Transverse colon (tissue), 4 donors: ENCODE measurements at places on chromosomes 3 and 15. TPM values are rescaled to one million over a fixed set of nuclear protein-coding genes. Genes with fewer than 3 reads are reported as not detected.

PPARG gene
- total RNA-seq = 146 TPM

- no peak overlapping the region for H3K27ac ChIP-seq
- H3K27me3 ChIP-seq = no peaks in the 10 kb centered on the region
- no peak for DNase-seq
- H3K4me3 ChIP-seq = no peak overlapping the region
- H3K36me3 ChIP-seq = no peaks in the 10 kb centered on the region
Observed at GRCh38 chr3:147589016-147589415, 179.9 kb downstream of the ZIC1 start.

- no peak overlapping the region for H3K4me3 ChIP-seq
- peaks cover 37% of the 10 kb centered on the region for H3K27me3 ChIP-seq
- H3K4me1 ChIP-seq = peaks cover 6% of the 10 kb centered on the region
- no peak overlapping the region for H3K27ac ChIP-seq
- DNase-seq = no peak
Observed at GRCh38 chr3:13077431-13078162, 4.4 kb upstream of the IQSEC1 start.

- H3K4me1 ChIP-seq = peaks cover 21% of the 10 kb centered on the region
- DNase-seq = no peak
- H3K36me3 ChIP-seq = no peaks in the 10 kb centered on the region
- H3K27me3 ChIP-seq = no peaks in the 10 kb centered on the region
Observed at GRCh38 chr3:188233320-188233719, 79.4 kb downstream of the LPP start.

DNA sequence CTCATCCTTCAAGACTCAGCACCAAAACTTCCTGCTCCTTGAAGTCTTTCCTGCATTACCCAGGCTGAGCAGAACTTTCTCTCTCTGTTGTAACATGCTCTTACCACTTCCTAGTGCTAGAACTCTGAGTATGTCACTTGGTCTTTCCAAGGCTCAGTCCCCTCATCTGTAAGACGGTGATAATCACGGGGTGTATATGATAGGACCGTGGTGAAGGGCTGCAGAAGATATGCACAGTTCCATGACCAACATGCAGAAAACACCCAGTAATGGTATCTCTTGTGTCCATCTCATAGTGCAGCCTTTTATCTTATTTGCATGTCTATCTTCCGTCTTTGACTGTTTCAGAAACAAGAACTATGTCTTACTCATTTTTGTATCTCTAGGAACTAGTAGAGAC lies 154.5 kb downstream of the ZNF621 start:
- H3K27me3 ChIP-seq = no peaks in the 10 kb centered on the region
- H3K4me1 ChIP-seq = no peaks in the 10 kb centered on the region
- no peak overlapping the region for H3K4me3 ChIP-seq
- no peaks in the 10 kb centered on the region for H3K36me3 ChIP-seq
- DNase-seq = no peak

NUSAP1 gene
- 5.0 TPM for total RNA-seq

GRCh38 chr3:44039006-44039405 lies 202.7 kb upstream of the TOPAZ1 start:
- H3K27ac ChIP-seq = no peak overlapping the region
- DNase-seq = no peak
- H3K4me1 ChIP-seq = no peaks in the 10 kb centered on the region
- H3K27me3 ChIP-seq = peaks cover 2% of the 10 kb centered on the region

MASP1 gene
- 8.7 TPM for total RNA-seq

DNA sequence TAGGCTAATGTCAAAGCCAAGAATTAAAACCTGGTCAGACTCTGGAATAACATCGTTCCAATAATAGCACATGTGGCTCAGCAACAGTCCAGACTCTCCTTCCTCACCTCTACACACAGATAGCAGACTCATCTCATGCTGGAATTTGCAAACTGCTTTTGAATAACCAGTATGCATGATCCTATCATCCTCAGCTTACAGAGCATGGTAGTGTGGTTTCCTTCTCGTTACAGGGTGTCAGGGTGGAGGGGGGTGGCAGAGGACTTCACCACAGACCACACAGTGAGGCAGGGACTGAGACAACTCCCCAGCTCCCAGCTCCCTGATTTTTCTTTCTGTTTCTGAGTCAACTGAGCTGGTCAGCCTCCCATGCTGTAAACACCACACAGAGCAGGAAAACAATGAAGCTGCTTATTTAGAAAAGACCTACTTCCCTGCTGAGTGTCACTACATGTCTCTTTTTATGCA lies 101.6 kb downstream of the RPL22L1 start:
- H3K4me3 ChIP-seq = no peak overlapping the region
- no peak overlapping the region for H3K27ac ChIP-seq
- no peaks in the 10 kb centered on the region for H3K36me3 ChIP-seq
- no peak for DNase-seq

GRCh38 chr3:5072100-5072816 lies 49.8 kb upstream of the ARL8B start:
- no peak overlapping the region for H3K27ac ChIP-seq
- H3K4me1 ChIP-seq = no peaks in the 10 kb centered on the region
- no peaks in the 10 kb centered on the region for H3K36me3 ChIP-seq
- H3K4me3 ChIP-seq = no peak overlapping the region

GRCh38 chr3:147406028-147406931 lies at the start of gene ZIC4:
Gene ZIC4 (minus strand): TSS chr3:147406543. CDS start chr3:147402797, 3,746 bp downstream.
- no peak within 1 kb of the TSS for H3K27ac ChIP-seq
- peaks cover 100% of the 10 kb centered on the region for H3K27me3 ChIP-seq
- H3K4me3 ChIP-seq = no peak within 1 kb of the TSS
- no peak for DNase-seq
- peaks cover 26% of the 10 kb centered on the region for H3K4me1 ChIP-seq

RBPMS2 gene
- 27.7 TPM for total RNA-seq

- no peak overlapping the region for H3K4me3 ChIP-seq
- DNase-seq = no peak
- no peak overlapping the region for H3K27ac ChIP-seq
Observed at GRCh38 chr15:90685591-90686434, 31.3 kb upstream of the BLM start.

ANKUB1 gene
- total RNA-seq = not detected

GRCh38 chr3:13890377-13891016 lies 10.6 kb upstream of the WNT7A start:
- no peak for DNase-seq
- no peak overlapping the region for H3K27ac ChIP-seq
- H3K4me1 ChIP-seq = no peaks in the 10 kb centered on the region
- no peak overlapping the region for H3K4me3 ChIP-seq
- no peaks in the 10 kb centered on the region for H3K27me3 ChIP-seq

- no peaks in the 10 kb centered on the region for H3K4me1 ChIP-seq
- H3K27ac ChIP-seq = no peak overlapping the region
- H3K4me3 ChIP-seq = no peak overlapping the region
- no peaks in the 10 kb centered on the region for H3K27me3 ChIP-seq
Observed at GRCh38 chr3:94162700-94163099, 99.8 kb downstream of the NSUN3 start.

- DNase-seq = no peak
- H3K36me3 ChIP-seq = no peaks in the 10 kb centered on the region
- H3K27me3 ChIP-seq = peaks cover 14% of the 10 kb centered on the region
- no peak overlapping the region for H3K4me3 ChIP-seq
- H3K27ac ChIP-seq = no peak overlapping the region
- no peaks in the 10 kb centered on the region for H3K4me1 ChIP-seq
Observed at GRCh38 chr3:142837526-142837925, 51.4 kb downstream of the PCOLCE2 start.

- no peaks in the 10 kb centered on the region for H3K27me3 ChIP-seq
- no peak overlapping the region for H3K27ac ChIP-seq
- no peaks in the 10 kb centered on the region for H3K4me1 ChIP-seq
- H3K4me3 ChIP-seq = no peak overlapping the region
- no peaks in the 10 kb centered on the region for H3K36me3 ChIP-seq
Observed at GRCh38 chr3:193225302-193226125, 15.5 kb upstream of the PLAAT1 start.

ARGFX gene
- not detected for total RNA-seq

DNA sequence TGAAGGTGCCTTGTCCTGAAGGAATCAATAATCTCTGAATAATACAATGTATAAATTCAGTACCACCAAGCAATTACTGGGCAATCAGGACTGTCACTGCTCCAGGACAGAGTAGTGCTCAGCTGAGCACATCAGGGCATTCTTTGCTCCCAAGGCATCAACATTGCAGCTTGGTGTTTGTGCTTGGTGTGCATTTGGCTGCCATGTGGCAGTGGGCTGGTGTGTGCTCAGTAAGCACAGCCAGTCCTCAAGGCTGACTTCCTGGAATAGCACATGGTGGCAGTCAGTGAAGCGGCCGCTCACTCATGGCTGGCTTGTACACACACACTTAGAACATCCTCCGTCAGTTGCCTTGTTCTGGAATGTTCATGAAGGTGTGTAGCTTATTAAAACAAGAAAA lies 217.0 kb downstream of the EPHB1 start:
- H3K36me3 ChIP-seq = no peaks in the 10 kb centered on the region
- H3K27ac ChIP-seq = no peak overlapping the region
- no peak for DNase-seq
- H3K4me3 ChIP-seq = no peak overlapping the region
- no peaks in the 10 kb centered on the region for H3K4me1 ChIP-seq
- H3K27me3 ChIP-seq = no peaks in the 10 kb centered on the region

TMC3 gene
- not detected for total RNA-seq

PLCL2 gene
- 36.4 TPM for total RNA-seq

DNA sequence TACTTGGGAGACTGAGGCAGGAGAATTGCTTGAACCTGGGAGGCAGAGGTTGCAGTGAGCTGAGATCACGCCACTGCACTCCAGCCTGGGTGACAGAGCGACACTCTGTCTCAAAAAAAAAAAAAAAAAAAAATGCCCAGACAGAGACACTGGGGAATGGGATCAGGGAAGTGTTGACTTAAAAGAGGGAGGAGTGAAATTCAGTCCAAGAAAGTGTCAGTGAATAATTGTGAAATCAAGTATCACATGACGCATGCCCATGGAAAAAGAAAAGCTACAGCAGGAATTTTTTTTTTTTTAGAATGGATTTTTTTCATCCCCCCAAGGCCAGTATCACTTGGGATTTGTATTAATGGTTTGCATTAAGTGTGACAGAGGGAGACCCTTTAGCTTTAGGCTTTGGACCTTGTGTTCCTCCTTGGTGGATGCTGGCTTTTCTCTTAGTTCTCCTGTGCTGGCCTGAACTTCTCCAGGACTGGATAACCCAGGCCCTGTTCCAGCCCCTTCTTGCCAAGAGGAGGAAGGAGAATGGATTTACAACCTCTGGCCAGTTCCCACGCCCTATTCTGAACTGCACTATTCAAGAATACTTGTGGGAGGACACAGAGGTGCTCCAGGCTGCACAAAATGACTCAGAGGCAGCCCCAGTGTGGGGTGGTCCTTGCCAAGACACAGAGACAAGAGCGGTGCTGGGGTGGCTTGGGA lies 36.7 kb upstream of the ZNF774 start:
- H3K36me3 ChIP-seq = no peaks in the 10 kb centered on the region
- H3K27me3 ChIP-seq = no peaks in the 10 kb centered on the region
- H3K4me1 ChIP-seq = peaks cover 11% of the 10 kb centered on the region

SEMA6D gene
- 23.3 TPM for total RNA-seq
